ENCODE measurements at places on chromosomes 11 and 22.

DNA sequence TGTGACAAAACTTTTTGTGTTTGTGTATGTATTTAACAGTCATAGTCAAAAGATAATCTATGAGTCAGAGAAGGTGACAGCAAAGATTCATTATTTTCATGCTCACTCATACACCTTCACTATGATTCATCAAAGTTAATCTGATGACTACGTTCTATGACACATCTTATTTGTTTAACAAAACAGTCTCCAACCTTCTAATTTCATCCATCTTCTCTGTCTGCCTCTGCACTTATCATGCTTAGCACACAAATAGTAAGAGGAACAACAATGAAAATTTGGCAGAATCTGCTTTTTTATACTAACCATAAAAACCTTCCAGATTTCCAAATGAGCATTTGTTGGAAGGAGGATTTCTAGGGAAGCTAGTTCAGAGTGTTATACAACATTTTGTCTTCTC, 568.9 kb downstream of the LUZP2 start:
- DNase-seq = no peak

DNA sequence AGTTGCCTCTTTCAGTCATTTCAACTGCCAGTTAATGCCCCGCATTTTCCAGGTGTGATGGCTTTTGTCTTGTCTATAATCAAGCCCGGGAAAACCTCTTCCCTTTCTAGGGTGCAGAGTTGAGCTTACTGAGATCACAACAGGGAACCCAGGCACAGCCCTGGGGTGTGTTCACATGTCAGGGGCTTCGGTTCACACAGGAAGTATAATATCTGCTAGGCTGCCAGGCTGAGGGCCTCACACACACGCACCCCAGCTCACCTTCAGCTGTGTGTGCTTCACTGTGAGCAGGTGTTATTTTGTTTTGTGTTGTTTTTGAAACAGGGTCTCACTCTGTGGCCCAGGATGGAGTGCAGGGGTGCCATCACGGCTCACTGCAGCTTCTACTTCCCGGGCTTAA, 9.7 kb upstream of the SOX10 start:
- no peak for DNase-seq

DNA sequence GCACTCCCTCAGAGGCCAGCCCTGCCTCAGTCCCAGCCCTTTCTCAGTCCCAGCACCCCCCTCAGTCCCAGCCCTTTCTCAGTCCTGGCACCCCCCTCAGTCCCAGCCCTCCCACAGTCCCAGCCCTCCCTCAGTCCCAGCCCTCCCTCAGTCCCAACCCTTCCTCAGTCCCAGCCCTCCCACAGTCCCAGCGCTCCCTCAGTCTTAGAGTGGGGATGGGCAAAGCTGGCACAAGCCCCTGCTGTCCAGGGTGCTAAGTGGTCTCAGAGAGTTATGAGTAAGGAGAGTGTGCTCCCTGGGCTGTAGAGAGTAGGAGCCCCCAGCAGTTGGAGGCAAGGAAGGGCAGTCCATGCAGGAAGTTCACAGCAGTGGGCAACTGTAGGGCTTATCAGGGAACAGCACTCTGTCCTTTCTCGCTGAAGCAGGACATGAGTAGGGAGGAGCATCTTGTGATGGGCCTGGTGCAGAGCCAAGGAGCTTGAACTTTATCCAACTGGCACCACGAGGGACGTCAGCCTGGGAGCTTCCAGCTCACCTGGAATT, 51.4 kb upstream of the CRYBB3 start:
- no peak for DNase-seq

DNA sequence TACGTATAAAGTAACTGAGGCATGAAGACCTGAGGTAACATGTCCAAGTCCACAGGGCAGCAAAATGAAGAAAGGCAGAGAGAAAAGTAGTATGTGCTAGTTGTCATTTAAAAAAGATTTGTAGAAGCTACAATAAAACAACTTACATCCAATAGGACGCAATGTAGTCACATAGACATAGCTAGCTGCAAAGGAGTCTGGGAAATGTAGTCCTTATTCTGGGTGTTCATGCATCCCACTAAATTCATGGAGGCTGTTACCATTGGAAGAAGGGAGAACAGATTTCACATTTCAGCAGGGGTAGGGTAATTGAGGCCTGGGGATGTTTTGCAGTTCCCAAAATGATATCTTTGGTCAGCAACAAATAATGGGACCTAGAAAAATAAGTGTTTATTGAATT, 571.4 kb downstream of the MIAT start:
- no peak for DNase-seq

DNA sequence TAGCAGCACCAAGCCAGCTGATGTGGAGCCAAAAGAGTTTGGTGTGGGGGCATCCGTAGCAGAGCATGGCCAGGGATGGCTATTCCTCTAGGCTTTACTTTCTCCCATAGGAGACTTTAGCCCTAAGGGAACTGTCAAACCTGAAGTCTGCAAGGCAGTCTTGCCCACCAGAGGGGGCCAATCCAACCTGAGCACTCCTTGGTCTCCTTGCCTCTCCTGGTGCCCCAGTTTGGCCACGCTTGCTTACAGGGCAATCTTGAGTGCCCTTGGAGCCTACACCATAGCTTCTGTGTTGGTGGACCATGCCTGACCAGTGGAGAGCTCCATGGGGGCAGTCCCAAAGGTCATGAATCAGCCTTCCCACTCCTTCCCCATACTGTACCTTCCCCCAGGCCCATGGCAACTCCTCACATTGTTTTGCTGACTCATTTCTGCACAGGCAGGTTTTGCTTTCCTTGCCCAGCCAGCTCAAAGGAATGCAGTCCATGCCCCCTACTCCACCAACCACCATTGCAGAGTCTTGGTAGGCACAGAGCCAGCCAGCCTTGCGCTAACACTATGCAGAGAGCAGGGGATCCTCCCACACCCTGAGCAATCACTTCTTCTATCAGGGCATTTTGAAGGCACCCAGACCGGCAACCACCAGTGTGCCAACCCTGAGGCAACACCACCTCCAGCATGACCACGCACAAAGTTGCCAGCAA, 1421.2 kb upstream of the RAG2 start:
- no peak for DNase-seq

GRCh38 chr11:126862664-126863243, 137.8 kb downstream of the KIRREL3 start:
- no peak for DNase-seq

DNA sequence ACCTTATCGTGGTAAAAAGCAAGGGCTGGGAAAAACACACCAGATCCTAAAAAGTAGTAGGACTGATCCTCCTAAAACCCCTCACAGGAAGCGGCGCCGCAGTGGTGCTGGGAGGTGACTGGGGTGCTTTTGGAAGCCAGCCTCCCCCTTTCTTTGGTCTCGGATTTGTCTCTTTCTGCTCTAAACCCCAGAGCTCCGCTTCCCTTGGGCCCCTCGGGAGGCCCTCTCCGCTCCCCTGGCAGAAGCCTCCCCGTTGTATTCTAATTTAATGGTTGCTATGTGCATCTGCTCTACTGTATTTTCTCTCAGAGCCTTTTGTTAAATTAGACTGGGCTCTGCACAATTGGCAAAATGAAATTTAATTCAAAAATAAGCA, 587.7 kb downstream of the OPCML start:
- no peak for DNase-seq

DNA sequence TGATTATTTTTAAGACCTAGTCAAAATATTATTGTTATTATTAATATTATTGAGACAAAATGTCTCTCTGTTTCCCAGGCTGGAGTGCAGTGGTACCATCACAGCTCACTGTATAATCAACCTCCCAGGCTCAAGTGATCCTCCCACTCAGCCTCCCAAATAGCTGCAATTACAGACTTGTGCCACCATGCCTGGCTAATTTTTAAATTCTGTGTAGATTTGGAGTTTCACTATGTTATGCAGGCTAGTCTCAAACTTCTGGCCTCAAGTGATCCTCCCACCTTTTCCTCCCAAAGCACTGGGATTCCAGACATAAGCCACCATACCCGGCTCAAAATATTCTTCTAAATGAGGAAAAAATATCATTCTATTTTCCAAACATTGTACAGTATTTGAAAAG, 37.0 kb downstream of the SLC36A4 start:
- no peak for DNase-seq

- no peak for DNase-seq
Measured at GRCh38 chr11:108588287-108588686, 5.3 kb downstream of the EXPH5 start.

GRCh38 chr11:8720868-8721608, 38.4 kb downstream of the RPL27A start:
- DNase-seq = no peak

- no peak for DNase-seq
Measured at GRCh38 chr22:39422721-39423120, 23.1 kb downstream of the TAB1 start.

DNA sequence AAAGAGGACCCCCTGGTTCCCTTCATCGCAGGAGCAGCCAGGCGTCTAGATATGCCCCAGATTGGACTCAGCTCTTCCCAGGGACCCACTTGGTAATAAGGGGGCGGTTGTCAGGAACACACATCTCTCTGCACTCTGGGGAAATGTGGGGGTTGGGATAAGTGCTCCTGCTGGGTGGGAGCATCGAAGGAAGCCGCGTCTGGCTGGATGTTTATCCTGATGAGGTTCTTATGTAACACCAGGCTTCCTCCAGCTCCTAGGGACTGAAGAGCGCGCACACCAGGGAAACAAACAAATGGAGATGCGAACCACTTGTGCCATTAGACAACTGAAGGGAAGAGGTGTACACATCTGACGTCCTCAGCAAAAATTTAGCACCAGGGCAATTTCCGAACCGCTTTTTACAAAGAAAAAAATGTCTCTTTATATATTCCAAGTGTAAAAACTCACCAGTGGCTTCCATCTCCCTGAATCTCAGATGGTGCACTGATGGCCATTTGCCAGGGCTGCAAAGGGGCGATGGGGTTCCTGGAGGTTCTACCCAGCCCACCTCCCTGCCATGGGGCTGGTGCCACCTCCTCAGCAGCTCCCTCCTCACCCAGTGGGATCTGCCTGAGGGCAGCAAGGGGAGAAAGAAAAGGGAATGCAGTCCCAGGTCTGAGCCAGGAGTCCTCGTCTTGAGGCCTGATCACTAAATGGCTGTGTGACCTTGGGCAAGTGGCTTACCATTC, 89.4 kb downstream of the PKNOX2 start:
- DNase-seq = no peak

GRCh38 chr11:70397983-70398833, at the start of gene CTTN:
TSS of gene CTTN (plus strand) at chr11:70398529. CDS start at chr11:70407298, 8,769 bp downstream.
- peak; percentile 24 for DNase-seq

DNA sequence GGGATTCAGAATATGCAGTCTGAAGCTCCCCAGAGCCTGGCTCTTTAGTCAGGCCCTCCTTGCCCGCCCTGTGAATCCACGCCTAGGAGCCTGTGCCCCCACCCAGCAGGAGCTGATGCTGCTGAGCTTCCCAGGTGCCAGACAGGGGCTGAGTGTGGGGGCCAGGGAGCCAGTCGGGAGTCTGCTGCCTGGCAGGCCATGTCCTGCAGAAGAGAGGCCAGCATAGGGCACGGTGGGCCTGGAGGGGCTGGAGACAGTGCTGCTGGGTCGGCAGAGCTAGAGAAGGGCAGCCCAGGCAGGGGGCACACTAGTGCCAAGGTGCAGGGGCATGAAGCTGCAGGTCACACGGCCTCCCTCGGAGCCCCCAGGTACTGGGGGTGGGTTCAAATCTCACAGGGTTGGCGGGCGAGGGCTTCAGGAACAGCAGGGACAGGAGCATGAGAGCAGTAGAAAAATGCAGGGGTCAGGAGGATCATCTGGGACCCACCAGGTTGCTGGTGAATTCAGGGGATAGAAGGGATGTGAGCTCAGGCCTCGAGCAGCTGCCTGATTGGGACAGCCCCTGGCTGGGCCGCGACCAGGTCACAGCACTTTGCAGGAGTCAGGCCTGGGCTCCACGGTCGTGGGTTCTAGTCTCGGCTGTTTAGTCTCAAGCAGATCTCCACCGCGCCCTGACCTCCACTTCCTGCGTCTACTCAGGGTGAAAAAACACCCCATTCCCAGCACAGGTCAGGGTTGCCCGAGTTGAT, 4.1 kb upstream of the SEPTIN5 start:
- DNase-seq = no peak

DNA sequence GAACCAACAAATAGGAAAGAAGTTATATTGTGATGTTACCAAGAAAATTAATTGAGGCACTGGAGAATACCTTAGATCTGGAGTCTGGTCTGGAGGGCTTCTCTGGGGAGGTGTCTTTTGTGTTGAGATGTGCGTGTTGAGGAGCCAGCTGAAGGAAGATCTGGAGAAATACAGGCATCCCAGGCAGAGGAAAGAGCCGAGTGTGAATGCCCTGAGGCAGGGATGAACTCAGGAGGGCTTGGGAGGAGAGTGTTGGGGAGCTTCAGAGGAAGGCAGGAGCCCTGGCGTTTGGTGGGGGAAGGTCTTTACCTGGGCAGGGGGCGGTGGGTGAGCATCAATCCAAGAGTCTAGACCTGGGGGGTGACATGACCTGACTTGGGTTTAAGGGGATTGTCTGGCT, 13.1 kb downstream of the SYNGR1 start:
- no peak for DNase-seq

GRCh38 chr22:19898145-19898544, 43.4 kb upstream of the COMT start:
- DNase-seq = no peak

GRCh38 chr11:47087801-47088200, 88.9 kb downstream of the ARFGAP2 start:
- no peak for DNase-seq

All from stimulated activated naive CD4-positive, alpha-beta T cell (primary cell).